Posterior vena cava (tissue), 2 donors: ENCODE measurements at places on chromosomes 3 and 15. TPM values are rescaled to one million over a fixed set of nuclear protein-coding genes. Genes with fewer than 3 reads are reported as not detected.

DNA sequence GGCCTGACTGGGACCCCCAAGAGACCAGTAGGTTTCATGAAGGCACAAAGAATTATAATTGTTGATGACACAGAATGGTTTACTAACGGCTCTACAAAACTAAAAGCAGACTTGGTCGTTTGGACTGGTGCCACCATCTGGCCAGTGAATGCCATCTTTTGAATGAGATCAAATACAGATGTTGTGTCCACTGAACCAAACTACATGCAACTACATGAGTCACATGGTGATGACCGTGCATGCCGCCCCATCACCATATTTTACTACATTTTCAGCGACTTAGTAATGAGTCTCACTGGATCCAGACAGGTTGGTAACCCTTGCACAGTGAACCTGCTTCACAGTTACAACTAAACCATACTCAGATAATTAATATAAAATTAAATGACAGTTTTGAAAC is 803.3 kb downstream of the DIPK2A start:
- DNase-seq: no peak

Gene CASR
- total RNA-seq: not detected

DNA sequence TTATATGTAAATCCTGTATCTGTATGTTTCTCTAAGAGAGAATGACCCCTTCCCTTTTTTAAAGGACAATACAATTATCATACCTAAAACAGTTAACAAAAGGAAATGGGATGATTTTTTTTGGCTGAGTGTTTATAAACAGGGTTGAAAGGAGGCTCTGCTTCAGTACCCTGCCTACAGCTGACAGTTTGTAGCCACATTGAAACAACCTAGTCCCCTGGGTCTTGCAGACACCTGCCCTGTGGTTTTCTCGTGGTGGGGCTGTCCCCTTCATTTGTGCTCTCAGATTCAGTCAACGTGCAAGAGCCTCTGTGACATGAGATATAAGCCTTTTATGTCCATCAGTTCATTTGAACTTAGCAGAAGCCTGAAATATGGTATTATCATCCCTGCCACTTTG is 2.3 kb upstream of the HMCES start:
- DNase-seq: no peak

- DNase-seq: no peak
These were observed 55.3 kb downstream of the BBX start for GRCh38 chr3:107578091-107578490.

GRCh38 chr15:70494852-70495571 is 268.3 kb downstream of the UACA start:
- DNase-seq: peak; percentile 54

DNA sequence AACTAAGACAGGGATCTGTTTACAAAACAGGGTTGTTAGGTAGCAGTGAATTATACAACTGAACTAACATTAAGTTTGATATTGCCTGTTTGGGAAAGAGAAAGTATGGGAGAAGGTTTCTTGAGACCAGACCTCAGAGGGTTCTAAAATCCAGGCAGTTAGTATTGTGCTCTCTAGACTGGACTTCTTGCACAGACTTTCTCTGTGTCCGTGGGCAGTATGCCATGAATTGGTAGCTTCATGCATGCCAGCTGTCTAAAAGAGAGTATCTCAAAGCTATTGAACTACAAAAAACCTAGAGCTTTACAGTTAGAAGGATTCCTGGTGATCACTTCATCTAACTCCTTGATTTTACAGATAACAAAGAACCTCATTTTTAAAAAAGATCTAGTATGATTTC is 12.5 kb downstream of the SAMD7 start:
- no peak for DNase-seq

- DNase-seq: no peak
These were observed 101.6 kb downstream of the CPN2 start for GRCh38 chr3:194249323-194250097.

Gene C3orf49
- total RNA-seq: not detected

Gene ELL3
- 2.2 TPM for total RNA-seq

Gene SEMA6D
- 7.5 TPM for total RNA-seq

DNA sequence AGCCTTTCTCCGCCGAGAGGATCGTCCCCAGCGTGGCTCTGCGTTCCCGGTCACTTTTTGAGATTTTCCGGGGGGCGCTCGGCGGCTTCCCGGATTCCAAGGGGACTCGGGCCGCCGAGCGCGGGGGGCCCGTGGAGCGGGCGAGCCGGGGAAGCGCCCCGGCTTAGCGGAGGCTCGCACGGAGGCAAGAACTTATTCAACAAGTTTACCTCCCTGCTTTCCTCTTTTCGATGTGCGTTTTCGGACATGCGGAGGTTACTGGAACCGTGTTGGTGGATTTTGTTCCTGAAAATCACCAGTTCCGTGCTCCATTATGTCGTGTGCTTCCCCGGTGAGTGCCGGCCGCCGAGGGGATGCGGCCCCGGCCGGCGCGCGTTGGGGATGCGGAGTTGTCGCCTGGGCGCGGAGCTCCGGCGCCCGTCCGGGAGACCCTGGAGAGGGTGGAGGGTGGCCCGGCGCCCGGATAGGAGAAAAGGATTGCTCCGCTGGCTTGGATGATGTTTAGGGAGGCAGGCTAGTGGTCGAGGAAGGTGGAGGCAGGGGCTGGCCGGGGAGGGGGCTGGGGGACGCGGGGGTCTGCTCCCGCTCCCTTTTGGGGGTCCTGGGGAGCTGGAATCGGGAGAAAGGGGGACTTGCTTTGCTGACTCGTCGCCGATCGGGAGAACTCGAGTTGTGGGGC is 810 bp downstream of the PTPRG start:
- peak; percentile 78 for DNase-seq

DNA sequence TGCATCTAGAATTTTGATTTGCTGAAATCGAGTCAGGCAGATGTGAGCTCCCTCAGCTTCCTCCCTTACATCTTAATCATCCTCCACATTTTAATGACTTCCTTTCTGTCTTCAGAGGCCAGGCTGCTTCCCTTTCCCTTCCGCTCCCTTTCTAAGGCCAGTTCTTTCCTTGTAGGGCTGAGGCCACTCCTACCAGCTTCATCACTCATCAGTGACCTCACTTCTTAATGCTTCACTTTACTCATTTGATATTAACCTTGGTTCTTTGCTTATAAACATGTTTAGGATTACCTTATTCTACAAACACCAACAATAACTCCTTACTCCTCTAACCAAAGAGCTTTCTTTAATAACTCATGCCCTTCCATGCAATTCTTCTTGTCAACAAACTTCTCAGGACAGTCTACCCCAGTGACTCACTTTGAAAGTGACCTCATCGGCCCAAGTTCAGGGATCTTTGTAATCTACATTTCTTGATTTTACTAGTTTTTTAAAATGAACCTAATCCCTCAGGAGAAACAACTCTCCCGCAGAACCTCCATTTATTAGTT is 23.9 kb downstream of the ILDR1 start:
- DNase-seq: no peak

Gene FANCD2OS
- total RNA-seq: not detected

DNA sequence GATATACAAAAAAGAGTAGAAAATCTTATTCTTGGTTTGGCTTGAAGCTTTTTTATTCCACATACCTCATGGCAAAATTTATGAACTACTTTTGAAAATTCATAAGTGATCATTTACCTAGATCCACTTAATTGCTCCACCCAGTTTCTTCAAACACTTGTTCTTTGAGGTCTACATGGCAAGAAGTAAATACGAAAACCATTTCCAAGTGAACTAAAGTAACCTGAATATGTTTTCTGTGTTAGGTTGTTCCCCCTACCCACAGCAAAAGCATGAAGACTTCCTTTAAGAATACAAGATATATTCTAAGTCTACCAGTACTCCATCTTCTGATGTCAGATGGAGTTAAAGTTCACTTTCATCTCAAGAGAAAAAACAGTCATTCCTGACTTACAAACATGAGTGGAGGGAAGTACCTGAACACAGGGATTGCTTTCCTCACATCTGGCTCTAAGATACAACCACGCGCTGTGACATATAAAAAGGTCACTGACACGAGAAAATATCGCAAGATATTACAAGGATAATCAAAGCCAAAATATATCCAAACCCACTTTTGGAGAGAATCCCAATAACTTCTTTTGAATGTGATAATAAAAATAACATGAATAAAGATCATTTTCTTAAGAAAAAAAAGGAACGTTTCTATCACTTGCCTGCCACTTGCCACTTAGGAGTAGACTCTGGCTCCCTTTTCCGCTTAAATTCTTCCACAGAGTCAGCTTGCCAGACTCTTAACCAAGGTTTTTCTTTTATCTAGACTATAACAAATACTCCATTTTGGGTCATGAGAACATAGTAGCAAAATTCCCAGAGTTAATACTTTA is 424.5 kb downstream of the TIGIT start:
- no peak for DNase-seq

DNA sequence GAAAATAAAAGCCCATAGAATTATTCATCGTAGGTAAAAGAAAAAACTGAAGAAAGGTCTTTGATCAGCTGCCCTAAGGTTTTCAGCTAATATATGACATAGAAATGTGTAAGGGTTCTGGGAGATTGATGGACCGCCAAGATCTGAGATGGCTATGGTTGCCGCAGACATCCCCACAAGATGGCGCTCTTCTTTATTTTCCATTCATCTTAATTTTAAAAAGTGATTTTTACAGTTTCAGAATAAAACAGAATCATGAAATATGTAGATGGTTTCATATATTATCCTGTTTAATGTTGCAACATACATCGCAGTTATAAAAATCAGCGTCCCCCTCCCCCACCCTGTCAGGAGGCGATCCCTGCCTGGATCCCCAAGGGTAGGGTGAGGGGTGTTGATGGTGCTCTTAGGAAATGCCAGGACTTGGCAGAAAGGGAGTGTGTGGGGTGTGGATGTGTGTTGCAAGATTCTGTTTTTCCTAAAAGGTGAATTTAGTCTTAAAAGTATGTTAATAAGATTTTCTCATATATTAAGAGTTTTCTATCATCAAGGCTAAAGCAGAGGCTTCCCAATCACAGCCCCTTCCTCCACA is 68.8 kb downstream of the ANXA2 start:
- no peak for DNase-seq

Gene ISLR2
- total RNA-seq: 0.62 TPM

Gene DNASE1L3
- total RNA-seq: 9.3 TPM

Gene C3orf80
- total RNA-seq: 1.5 TPM

GRCh38 chr3:126867190-126867862 is 115.6 kb upstream of the PLXNA1 start:
- no peak for DNase-seq

Gene CADM2
- total RNA-seq: 0.28 TPM

Gene EIF4E3
- total RNA-seq: 44.2 TPM

- DNase-seq: no peak
These were observed 309.2 kb upstream of the SATB1 start for GRCh38 chr3:18734309-18734708.

GRCh38 chr15:58551764-58552504 is 120.1 kb downstream of the LIPC start:
- no peak for DNase-seq

GRCh38 chr3:170914690-170915089 is 6.3 kb upstream of the EIF5A2 start:
- DNase-seq: no peak

Gene TGM5
- total RNA-seq: 1.0 TPM

DNA sequence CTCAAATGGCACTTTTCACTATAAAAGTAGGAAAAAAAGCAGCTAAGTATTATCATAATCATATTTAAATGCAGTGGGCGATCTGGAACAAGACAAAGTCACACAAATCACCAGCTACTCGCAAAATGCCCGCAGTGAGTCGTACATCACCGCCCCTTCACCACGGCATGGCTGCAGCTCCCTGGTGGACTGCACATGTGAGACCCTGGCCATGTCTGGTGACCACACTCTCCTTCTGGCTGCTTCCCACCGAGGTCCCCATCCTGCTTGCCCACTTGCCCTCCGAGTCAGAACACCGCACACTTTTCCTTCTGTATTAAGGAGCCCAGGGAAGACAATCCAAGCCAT is 38.6 kb downstream of the ACAA1 start:
- no peak for DNase-seq

Gene DLG1
- total RNA-seq: 67.9 TPM

DNA sequence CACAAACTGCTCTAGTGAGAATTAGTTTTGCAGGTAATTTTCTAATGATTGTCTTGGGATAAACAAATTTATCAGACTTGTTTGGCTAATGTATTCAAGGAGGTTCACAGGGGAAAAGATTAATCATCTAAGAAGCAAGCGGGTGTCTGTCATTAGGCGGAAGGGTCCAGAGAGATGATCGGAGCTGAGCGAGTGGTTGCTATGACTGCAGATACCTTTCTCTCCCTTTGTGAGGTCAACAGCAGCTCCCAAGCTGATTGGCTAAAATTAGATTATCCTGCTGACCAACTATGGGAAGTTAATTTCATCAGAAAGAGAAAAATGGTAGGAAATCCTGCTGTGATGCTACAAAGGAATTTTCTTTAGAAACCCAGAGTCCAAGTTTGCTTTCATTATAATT is 276.0 kb downstream of the SOX2 start:
- no peak for DNase-seq

- no peak for DNase-seq
These were observed 2.6 kb downstream of the DPH3 start for GRCh38 chr3:16262174-16262573.

Gene CCDC33
- total RNA-seq: not detected

- no peak for DNase-seq
These were observed 184.9 kb downstream of the SV2B start for GRCh38 chr15:91284758-91285466.

GRCh38 chr15:65954289-65954741 is 85.0 kb downstream of the RAB11A start:
- no peak for DNase-seq

- no peak for DNase-seq
These were observed 60.9 kb downstream of the HES1 start for GRCh38 chr3:194196876-194197275.

Gene TICRR
- 0.09 TPM for total RNA-seq

- no peak for DNase-seq
These were observed 43.7 kb downstream of the ZDHHC3 start for GRCh38 chr3:44932271-44932670.

GRCh38 chr3:186994000-186994955 is 64.0 kb downstream of the ST6GAL1 start:
- DNase-seq: no peak

DNA sequence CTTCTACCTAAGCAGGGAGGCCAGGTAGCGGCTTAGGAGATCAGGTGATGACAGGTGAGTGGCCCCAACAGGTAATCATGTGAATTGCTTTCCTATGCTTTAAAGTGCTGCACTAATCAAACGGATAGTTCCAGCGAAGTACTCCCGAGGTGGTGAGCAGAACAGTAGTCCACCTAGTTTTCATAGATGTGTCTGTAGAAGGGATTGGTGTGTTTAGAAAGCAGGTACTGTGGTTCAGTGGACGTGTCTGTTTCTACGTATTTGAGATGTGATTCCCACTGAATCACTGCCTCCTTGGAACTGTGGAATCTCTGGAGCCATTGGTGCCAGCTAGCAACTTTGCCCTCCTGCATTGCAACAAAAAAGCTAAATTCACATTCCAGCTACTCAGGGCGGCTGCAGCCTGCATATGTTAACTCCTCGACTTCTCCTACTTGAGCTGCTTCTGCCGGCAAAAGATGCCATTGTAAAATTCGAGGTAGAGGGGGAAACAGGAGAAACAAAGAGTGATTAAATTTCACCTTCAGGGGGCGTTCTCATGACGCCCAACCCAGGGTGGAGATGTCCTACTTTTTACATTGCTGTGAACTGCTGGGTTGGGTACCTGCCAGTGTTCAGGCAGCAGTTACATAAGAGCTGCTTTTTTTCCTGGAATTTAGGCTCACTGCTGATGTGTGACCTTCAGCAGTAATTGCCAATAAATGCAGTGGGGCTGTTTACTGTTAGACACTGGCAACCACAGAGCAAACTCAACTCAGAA is 227.3 kb downstream of the ITPR1 start:
- no peak for DNase-seq
